ENCODE measurements at places on chromosomes 5 and 9. TPM values are rescaled to one million over a fixed set of nuclear protein-coding genes. Genes with fewer than 3 reads are reported as not detected.
A peak's percentile ranks its signal among the peaks of the same experiment; 100 is the strongest.

GRCh38 chr9:91802391-91802790 is 147.6 kb downstream of the ROR2 start:
- no peak for DNase-seq

GRCh38 chr5:139262059-139262741 is 31.3 kb upstream of the MATR3 start:
- DNase-seq = no peak

The SPOUT1 gene
- 24.4 TPM for total RNA-seq

The SPATA6L gene
- 2.8 TPM for total RNA-seq

The IFNA21 gene
- total RNA-seq = not detected

The CCDC171 gene
- total RNA-seq = 0.44 TPM

The OMD gene
- not detected for total RNA-seq

The WNT8A gene
- total RNA-seq = not detected

The SLC34A3 gene
- not detected for total RNA-seq

The FSTL4 gene
- 0.20 TPM for total RNA-seq

DNA sequence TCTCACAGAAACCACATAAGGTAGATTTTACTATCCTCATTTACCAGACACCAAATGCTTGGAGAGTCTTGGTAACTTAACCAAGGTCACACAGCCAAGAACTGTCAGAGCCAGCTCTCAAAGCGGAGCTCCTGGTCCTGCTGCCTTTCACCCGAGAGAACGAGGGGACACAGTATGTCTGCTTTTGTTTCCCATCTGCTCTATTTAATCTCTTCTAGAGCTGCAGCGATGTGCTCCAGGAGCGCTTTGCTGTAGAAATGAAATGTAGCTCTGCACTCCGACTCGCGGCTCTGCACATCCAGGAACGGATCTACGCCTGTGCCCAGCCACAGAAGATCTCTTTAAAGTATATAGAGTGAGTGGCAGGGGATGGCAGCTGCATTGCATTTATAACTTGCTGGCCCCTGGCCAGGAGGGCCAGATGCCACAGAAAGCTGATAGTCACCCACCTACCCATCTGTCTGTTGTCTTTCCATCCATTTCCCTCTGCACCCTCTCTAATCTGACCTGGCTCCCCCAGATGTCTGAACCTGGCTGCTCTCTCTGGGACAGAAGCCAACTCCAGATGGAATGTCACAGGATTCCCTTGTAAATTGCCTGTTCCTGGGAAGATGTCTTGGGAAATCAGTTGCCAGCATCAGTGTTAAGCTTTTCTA is 21.4 kb upstream of the TRMT10B start:
- DNase-seq = no peak

DNA sequence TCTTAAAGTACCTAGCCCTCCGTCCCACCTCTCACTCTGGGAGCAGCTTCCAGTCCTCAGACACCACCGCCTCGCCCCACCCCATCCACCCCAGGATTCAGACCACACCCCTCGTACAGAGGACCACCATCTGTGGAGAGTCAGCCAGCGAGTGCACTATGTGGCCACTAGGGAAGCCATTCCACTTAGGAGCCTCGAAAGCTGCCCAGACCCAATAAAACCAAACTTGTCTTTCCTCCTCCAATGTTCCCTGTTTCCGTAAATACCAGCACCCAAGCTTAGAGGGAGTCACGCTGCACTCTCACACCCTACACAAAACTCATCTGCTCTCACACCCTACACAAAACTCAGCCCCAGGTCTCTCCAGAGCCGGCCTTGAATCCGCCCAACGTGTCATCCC is 1.9 kb downstream of the GCNT4 start:
- DNase-seq = peak; percentile 31

- DNase-seq = peak; percentile 17
Measured at GRCh38 chr9:14692470-14693250, 572 bp downstream of the ZDHHC21 start.

The KLHL9 gene
- total RNA-seq = 33.7 TPM

DNA sequence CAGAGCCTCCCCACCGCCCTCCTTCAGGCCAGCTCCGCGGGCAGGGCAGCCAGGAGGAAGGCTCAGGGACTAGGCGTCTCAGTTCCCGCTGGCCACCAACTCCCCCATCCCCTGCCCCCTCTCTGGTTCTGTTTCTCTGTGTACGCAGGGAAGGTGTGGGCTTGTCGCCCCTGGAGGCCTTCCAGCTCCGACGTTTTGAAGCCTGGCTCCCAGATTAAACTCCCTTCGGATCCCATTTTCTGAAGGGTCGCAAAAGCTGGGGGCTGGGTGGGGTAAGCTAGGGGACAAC is 346 bp downstream of the ATOX1 start:
- no peak for DNase-seq

- DNase-seq = no peak
Measured at GRCh38 chr5:132055808-132056609, 4.4 kb upstream of the IL3 start.
